ENCODE measurements at places on chromosomes 7 and 10. TPM values are rescaled to one million over a fixed set of nuclear protein-coding genes. Genes with fewer than 3 reads are reported as not detected.

The CYP26C1 gene
- 0.22 TPM for total RNA-seq

The CALML3 gene
- not detected for total RNA-seq

DNA sequence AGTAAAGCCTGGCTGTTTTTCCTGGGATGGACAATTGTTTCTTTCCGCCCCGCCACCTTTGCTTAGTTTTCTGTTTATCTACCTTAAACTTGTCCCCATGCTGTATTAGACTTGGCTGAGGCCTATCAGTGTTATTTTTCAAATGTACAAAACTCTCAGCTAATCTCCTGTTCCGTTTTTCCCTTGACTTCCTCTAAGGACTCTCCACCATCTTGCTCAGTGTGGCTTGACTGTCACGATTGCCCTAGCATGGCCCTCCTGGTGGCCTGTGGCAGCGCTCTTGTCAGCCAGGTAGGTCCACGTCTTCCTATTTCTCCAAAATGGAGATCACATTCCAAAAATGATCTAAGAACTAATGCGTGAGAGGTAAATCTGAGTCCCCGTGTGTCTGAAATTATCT is 36.7 kb downstream of the BAIAP2L1 start:
- no peak for DNase-seq

DNA sequence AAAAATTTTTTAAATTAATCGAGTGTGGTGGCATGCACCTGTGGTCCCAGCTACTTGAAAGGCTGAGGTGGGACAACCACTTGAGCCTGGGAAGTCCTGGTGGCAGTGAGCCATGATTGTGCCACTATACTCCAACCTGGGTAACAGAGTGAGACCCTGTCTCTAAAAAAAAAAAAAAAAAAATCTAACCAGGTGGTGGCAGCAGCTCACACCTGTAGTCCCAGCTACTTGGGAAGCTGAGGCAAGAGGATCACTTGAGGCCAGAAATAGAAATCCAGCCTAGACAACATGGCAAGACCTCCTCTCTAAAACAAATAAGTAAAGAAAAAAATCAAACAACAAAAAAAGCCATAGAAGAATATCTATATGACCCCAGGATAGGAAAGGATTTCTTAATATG is 3.6 kb upstream of the MYOF start:
- DNase-seq, result no peak

GRCh38 chr7:18530224-18531179 is 35.0 kb downstream of the HDAC9 start:
- DNase-seq, result peak; percentile 13

The GLCCI1 gene
- total RNA-seq, result 64.1 TPM

The ANKRD22 gene
- not detected for total RNA-seq

GRCh38 chr10:37476285-37476684 is 350.9 kb downstream of the ANKRD30A start:
- DNase-seq, result no peak

- no peak for DNase-seq
Observed at GRCh38 chr10:49841615-49842332, 79.7 kb upstream of the OGDHL start.

The RNF133 gene
- 1.0 TPM for total RNA-seq

DNA sequence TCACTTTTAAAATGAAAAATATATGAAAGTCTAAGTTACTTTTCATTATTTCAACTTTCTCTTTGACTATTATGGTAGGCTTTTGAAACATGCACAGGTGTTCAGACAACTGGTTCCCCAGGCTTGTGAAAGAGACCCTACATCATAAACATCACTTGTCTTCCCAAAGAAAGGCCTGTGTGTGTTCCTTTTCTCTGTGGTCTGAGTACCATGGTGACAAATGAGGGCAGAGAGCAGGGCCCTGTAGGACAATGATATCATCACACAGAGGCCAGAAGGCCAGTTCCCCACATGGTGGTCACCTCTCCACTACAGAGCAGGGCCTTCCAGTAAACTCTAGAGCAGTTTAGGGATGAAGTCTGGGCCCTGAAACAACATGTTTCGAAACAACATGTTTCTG is 288.8 kb downstream of the USP6NL start:
- no peak for DNase-seq

GRCh38 chr10:119237722-119238436 is 30.5 kb downstream of the GRK5 start:
- no peak for DNase-seq

All from thyroid gland (tissue), 4 donors.